HS-5 (cell line): ENCODE measurements at places on chromosomes 2 and 18.

DNA sequence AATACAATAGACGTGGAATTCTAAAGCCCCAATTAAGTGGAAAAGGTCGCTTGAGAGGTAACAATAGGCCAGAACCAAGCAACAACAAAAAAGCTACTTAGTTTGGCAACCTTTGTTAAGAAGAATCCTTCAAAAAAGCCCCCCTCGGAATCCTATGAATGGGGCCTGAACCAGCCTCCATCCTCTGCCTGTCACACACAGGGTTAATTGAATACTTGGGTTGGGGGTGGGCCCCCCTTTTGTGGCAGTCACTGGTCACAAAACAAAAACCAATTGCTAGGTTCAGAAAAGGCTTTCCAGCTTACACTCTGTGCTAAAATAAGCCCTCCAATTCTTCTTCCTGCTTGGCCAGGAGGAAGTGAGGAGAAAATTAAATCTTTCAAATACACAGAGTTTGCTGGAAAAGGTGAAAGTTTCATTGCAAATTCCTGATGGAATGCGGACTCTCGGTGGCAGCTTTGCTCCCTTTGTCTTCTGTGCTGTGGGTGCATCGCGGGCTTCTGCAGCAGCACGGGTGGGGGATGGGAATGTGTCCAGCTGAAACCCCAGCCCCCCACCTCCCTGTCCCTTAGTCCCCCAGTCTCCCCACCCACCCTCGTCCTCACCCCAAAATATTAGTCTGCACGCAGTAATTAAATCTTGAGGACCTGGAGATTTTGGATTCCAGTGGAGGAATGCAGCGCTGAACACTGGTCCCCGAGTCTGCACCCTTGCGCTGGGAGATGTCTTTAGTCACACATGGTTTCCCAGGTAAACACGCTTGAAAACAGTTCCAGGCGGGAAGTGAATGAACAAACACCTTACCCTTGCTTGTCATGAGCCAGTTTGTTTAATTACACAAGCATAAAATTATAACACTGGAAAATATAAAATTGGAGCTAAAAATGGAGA is 254.3 kb downstream of the SOX11 start:
- no peak for DNase-seq

- no peak for DNase-seq
Observed at GRCh38 chr2:133517876-133518275, 50.4 kb downstream of the NCKAP5 start.

DNA sequence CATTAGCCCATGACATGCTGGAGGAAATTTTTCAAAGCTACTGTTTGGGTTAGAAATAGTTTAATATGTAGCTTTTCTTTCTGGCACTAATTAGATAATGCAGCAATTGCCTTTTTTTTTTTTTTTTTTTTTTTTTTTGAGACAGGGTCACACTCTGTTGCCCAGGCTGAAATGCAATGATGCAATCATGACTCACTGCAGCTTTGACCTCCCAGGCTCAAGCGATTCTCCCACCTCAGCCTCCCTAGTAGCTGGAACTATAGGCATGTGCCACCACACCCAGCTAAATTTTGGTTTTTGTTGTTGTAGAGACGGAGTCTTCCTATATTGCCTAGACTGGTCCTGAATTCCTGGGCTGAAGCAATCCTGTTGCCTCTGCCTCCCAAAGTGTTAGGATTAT is 136.2 kb downstream of the SP100 start:
- DNase-seq: no peak

- DNase-seq: no peak
Observed at GRCh38 chr2:241950413-241951315, 81.1 kb downstream of the RTP5 start.

- no peak for DNase-seq
Observed at GRCh38 chr2:65586516-65586915, 154.1 kb upstream of the SPRED2 start.

GRCh38 chr18:74454279-74454751 is 2.8 kb downstream of the DIPK1C start:
- no peak for DNase-seq

DNA sequence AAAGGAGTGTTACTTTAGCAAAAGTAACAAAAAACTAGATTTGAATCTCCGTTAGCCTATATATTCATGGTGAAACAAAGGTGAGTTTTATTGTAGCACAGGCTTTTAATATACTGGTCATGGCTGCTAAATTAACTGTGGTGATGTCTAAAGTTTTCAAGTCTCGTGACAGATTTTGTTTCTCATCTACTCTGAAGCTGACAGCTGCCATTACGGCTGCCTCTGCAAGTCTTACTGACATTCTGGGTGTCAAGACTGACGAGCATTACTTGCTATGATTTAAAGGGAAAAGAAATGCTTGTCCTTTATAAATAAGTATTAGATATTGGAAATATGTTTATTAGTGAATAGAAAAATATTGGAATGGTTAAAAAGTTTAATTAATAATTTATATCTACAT is 207.7 kb downstream of the DSEL start:
- no peak for DNase-seq

- no peak for DNase-seq
Observed at GRCh38 chr2:230935130-230935430, 10.0 kb upstream of the GPR55 start.

GRCh38 chr2:68190991-68191731 is 33.5 kb downstream of the PNO1 start:
- DNase-seq: peak; percentile 74

DNA sequence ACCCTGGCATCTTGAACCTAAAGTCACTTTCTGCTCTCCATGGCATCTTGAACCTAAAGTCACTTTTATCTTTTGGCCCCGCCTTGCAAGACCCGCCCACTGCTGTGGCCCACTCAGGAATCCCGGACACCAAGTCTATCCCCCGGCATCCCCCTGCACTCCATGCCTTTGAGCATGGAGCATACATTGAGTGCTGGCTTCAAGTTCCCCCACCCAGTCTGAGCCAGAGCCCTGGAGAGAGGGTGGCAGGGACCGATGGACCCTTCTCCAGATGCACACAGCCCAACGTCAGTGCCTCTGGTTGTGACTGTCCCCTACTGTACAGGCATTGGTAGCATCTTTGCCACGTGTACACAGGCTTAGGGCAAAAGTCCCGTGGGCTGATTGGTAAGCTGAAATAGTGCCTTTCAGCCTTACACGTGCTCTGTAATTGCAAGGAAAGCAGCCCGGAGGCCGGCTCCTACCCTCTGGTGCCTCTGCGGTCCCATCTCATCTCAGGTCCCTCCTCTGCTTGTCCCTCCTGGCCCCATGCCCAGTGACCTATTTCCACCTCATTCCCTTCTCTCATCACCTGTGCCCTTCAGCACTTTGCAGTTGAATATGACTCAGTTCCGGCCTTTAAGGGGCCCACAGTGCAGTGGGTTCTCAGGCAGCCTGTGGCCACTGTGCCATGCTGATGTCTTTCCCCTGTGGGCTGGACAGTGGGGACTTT is 154.0 kb downstream of the INHBB start:
- no peak for DNase-seq

- peak; percentile 90 for DNase-seq
Observed at GRCh38 chr18:70044632-70045031, 97.0 kb upstream of the CD226 start.

DNA sequence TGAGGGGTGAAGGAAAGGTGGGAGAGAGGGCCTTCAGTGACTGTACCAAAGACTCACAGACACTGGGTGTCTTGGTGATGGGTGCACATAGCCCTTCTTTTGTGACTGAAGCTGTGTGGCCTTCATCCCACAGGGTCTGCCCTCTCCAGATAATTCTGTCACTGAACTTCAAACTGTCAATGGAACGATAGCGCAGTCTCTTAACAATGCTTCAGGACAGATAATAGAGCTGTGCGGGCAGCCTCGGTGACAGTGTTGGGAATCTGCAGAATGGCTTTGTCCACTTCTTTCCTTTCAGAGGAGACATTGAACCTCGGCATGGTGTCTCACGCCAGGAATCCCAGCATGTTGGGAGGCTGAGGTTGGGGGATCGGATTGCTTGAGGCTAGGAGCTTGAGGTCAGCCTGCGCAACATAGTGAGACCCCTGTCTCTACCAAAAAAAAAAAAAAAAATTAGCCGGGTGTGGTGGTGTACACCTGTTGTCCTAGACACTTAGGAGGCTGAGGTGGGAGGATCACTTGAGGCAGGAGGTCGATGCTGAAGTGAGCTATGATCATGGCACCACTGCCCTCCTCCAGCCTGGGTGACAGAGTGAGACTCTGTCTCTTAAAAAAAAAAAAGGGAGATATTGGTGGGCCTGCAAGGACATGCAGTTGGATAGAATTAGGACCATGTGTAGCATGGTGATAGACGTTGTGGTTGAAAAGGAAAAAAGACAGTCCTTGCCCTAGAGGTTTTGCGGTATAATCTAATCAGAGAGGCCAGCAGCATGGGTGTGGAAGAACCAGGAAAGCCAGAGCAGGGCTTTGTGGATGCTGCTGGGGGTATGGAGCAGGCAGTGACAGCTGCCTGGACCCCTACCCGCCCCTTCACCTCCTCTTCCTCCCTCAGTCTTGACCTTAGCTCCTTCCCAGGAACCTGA is 91.4 kb downstream of the LDLRAD4 start:
- no peak for DNase-seq

DNA sequence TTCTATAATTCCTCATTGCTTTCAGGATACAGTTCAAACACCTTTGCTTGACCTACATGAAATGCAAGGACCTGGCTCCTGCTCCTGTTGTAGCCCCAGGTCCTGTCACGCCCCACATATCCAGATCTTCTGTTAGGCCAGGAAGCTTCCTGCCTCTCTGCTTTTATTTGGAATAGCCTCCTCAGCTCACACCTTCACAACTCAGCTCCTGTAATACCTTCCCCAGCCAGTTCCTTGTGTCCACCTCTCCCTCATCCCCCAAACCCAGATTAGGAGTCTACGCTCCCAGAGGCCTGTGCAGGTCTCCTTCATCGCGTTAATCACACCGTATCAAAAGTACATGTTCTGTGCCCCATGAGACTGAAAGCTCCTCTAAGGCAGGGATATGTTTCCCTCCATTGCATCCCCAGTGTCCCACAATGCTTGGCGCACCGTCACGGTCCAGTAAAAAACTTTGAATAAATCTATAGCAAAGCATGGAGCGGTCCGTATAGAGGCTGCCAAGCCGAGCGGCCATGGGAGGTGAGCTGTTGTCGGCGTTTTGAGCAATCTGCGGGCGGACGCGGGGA is 371 bp downstream of the MDH1B start:
- DNase-seq: no peak

DNA sequence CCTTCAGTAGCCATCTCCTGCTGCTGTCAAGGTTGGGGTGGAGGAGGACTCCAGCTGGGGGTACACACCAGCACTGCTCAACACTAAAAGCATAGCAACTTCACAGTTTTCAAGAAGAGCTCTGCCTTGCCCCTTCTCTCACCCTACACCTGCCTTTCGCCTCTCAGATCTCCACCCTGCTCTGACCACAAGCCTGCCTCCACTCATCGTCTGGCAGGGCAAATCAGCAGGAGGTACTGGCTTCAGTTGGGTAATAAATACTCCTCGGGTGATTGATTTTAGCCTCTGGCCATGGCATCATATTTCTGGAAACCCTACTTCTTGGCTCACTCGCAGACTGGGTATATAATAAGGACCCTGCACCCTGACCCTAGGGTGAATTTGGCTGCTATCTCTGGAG is 3.1 kb upstream of the PRKAG3 start:
- no peak for DNase-seq

GRCh38 chr18:63470751-63471150 is 6.0 kb upstream of the SERPINB5 start:
- DNase-seq: no peak

DNA sequence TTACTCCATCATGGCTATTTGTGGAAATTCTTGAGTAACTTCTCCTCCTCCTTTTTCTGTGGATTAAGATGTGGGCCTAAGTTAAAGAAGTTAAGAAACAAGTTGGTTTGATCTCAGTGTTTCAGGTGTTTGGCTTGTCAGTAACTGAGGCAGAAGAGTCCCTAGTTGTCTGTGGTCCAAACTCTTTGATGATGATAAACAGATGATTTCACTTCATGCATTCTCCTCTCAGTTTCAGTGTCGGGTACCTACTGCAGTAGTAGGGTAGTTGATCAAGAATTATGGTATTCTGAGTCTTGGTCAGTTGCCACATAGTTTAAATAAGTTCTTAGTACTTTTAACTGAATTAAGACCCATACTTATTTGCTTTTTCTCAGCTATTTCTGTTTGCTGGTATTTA is 85.6 kb downstream of the NCOA1 start:
- no peak for DNase-seq

GRCh38 chr18:52992041-52992440 is 652.0 kb downstream of the DCC start:
- DNase-seq: no peak

DNA sequence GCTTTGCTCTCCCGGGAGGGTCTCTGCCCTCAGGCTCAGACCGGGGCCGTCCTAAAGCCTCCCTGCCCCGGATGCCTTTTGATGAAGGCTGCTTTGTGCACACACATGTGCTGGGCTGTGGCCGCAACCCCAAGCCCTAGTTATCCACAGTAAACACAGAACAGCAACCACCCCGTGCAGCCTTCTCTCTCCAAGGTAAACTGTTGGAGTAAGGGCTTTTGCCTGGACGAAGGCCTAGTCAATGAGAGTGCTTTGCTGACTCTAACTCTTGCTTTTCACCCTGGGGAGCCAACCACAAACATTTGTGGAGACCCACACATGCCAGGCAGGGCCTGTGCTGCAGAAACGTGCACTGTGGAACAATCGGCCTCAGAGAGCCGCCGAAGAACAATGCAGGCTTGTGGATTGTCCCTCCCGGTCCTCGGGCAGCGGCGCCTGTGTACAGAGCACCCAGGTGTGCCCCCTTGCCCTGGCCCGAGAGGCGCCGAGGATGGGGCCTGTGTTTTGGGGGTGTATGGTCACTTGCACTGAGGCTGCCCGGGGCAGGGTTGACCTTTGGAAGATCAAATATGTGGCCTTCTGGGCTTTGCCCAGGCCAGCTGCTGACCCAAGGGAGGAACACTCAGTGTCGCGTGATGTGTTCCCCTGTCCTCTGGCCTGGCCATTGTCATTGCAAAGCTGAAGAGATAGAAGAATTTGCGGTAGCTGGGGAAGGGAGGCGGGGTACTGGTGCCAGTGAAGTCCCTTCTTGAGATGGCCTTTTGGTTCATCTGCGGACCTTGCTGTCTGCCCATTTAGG is 37.0 kb downstream of the CTIF start:
- no peak for DNase-seq

GRCh38 chr2:210421916-210422315 is 54.6 kb downstream of the LANCL1 start:
- DNase-seq: peak; percentile 69

GRCh38 chr2:46717344-46718121 is 198.1 kb downstream of the MCFD2 start:
- no peak for DNase-seq

DNA sequence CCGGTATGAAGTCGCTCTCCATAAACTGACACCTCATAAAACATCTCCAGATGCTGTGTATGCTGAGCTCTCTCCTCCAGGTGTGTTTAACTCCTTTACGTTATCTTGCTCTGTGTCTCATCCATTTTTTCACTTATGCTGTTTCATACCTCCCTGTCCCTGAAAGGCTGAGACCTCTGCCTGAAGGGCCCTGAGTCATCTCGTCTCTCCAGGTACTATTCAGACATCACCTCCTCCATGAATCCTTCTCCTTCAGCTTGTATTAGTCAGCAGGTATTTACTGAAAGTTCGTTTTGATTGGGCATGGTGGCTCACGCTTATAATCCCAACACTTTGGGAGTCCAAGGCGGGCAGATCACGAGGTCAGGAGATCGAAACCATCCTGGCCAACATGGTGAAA is 244.5 kb upstream of the EPHA4 start:
- DNase-seq: no peak
